ENCODE measurements at places on chromosomes 12 and 14. TPM values are rescaled to one million over a fixed set of nuclear protein-coding genes. Genes with fewer than 3 reads are reported as not detected.

DNA sequence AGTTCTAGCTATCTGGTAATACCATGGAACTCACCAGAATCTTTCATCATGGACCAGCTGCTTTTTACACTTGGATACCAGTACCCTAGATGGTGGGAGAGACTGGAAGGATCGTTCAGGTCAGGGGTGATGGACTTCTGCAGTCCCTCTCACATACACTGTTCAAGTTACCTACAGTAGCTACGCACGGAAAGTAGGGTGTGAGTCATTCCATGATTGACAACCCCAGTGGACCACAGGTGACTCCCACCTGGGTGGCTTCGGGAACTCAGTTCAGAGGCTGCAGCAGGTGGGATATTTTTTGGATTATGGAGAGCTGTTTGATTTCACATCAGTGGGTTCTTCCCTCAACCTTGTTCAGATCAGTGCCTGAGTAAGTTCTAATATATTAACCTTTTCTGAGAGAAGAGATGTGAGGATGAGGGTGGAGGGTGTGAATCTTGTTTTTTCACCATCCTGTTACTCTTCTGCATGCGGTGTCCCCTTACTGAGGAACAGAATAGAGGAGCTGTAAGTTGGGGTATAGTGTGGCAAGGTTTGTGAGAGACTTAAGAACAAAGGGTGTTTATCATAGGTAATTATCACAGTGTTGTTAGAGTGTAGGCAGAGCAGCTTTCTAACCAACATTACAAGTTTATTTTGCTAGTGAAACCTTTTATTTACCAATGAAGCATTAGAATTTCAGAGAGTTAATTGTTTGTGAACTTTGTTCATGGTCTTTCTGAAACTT, 39.6 kb downstream of the PRKCH start:
- DNase-seq, result no peak

- no peak for DNase-seq
Observed at GRCh38 chr12:96513681-96514080, 24.3 kb downstream of the CFAP54 start.

DNA sequence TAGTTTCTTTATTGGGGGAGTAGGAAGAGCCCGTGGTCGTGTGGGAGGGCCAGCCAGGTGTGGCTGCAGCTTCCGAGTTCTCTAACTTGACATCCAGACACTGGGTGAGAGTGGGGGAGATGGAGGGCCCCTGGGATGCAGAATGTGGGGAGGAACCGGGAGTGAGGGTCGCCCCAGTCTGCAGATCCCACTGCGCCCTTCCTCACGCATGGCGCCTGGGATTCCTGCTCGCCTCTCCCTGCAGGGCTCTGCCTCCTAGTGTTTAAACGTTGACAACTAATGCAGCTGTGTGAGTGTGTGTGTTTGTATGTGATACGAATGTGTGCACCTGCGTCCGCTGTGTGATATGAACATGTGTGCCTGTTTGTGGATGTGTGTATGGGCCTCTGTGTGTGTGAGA, 34.6 kb downstream of the FZD10 start:
- no peak for DNase-seq

DNA sequence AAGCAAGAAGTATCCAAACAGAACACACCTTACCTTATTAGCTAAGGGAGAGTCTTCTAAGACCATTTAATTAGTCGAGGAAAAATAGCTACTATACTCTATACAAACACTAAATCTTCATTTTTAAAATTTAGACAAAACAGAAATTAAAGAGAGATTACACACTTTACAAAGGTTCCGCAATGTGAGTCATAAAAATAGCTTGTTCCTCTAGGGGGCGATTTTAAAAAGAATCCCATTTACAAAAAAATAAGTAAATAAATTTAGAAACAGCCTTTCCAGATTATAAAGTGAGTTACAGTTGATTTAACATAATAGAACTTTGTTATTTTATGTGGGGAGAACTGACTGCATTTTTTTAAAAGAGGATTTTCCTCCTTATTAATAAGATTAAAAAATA, 201.6 kb downstream of the PAX9 start:
- DNase-seq, result no peak

- no peak for DNase-seq
Observed at GRCh38 chr14:78135450-78135891, 34.7 kb upstream of the NRXN3 start.

GRCh38 chr12:18970603-18971002, 158.9 kb upstream of the PLEKHA5 start:
- no peak for DNase-seq

JPH4 gene
- 1.0 TPM for total RNA-seq

OR4E2 gene
- total RNA-seq, result not detected

RFX4 gene
- not detected for total RNA-seq

GPRC5D gene
- total RNA-seq, result not detected
